ENCODE measurements at places on chromosomes 5 and 9.

GRCh38 chr5:152332716-152333460 lies 72.2 kb downstream of the NMUR2 start:
- no peak for DNase-seq

DNA sequence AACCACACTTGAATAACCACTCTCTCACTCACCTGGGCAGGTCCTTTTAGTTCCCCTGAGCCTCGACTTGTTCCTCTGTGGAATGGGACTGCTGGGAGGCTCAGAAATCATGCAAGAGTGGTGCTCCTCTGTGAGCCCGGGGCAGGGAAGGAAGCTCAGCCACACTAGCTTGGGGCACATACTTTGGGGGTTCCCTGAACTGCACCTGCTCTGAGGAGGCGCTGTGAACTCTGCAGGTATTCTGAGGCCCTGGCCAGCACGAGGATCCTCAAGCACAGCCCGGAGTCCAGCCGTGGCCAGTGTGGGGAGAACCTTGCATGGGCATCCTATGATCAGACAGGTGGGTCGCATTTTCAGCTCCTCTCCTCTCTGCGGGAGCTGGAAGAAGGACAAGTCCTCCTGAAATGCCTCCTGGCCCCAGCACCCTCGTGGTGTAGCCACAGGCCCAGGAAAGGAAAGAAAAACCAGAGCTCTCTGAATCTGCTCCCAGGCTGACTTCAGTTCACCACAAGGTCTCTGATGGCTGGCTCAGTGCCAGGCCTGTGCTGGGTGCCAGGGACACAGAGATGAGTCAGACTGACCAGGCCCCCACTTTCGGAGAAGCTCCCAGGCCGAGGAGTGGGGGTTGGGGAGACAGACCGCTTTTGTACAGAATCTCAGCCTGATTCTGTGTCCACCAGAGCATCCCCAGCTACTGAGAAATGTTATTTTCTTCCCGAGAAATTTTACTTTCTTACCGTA lies 11.9 kb downstream of the GLIPR2 start:
- peak; percentile 92 for DNase-seq

GRCh38 chr5:133746834-133747233 lies 134.5 kb upstream of the FSTL4 start:
- no peak for DNase-seq

GRCh38 chr5:172642051-172642409 lies 967 bp downstream of the NEURL1B start:
- DNase-seq: peak; percentile 9

GRCh38 chr9:21096172-21096900 lies 18.6 kb upstream of the IFNB1 start:
- DNase-seq: no peak

- DNase-seq: no peak
These were observed 459.7 kb downstream of the BNC2 start for GRCh38 chr9:16410601-16411280.

DNA sequence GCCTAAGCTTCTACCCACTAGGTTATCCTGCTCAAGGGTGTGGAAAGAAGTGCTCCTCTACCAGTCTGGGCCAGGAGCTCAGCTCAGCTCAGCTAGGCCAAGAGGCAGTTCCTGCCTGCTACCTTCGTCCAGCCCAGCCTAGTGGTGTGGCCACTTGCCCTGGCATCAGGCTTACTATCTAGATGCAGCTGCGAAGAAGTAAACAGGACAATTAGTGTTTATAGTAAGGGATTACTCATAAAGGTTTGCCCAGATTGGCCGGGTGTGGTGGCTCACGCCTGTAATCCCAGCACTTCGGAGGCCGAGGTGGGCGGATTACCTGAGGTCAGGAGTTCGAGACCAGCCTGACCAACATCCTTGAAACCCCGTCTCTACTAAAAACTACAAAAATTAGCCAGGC lies 12.8 kb upstream of the SPATA24 start:
- no peak for DNase-seq

- DNase-seq: no peak
These were observed 69.9 kb downstream of the EHMT1 start for GRCh38 chr9:137688725-137689124.
